ENCODE measurements at places on chromosomes 4 and X.

- DNase-seq: no peak
These were observed 147.2 kb upstream of the SFRP2 start for GRCh38 chr4:153936121-153936520.

- no peak for DNase-seq
These were observed 96.7 kb upstream of the PBDC1 start for GRCh38 chrX:76076124-76076523.

GRCh38 chr4:80266253-80266901 is at the start of gene FGF5:
Gene FGF5 (plus strand): TSS chr4:80266664. CDS start chr4:80266825, 161 bp downstream.
- DNase-seq: no peak

- DNase-seq: no peak
These were observed 51.7 kb downstream of the TMEM154 start for GRCh38 chr4:152628128-152628527.

DNA sequence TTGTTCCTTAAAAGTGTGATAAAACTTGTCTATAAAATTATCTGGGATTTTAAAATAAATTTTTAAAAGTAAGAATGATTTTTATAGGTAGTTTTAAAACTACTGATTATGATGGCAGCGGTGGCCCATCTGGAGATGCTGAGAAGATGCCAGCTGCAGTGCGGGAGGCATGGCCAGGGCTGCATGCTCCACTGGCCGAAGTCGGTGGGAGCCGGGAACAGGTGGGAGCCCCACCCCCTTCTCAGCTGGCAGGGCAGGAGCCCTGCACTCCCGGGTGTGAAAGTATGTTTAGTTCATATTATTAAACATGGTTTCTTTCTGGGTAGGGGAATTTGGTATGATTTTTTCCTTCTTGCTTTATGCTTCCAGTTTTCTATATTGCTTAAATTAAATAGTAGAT is 63.8 kb downstream of the CORIN start:
- no peak for DNase-seq

DNA sequence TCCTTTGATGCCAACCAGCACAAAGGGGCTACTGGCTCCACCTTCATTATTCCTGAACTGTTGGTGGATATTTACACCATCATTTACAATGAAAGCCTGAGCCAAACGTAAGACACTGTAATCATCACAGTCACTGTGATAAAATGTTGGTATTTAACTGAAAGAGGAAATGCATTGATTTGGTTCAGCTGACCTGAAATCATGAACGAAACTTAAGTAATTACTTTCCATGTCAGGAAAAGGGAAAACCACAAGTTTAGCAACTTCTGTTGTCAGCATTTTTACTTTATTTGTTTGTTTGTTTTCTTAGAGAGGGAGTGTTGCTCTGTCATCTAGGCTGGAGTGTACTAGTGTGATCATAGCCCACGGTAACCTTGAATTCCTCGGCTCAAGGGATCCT is 247.8 kb upstream of the FAM47A start:
- no peak for DNase-seq

DNA sequence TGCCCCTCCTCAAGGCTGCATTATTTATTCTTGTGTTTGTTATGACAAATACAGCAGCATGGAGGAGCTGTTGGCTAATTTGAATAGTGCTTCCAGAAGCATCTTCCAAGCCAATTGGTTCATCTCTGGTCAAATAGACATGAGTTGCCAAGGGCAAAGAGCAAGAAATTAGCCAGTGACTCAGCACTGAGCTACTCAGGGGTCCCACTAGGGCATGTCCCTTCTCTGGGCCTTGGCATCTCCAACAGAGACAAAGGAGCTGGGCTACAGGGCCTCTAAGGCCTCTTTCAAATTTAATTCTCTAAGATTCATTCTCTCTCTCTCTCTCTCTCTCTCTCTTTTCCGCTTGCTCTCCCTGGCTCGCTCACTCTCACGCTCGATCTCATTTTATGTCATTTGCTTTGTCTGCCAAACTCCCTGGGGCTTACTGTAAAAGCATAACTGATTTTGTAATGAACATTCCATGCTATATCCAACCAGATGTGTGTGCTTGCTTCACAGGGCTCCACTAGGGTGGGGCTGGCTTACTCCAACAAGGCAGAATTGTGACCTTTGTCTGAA is 86.7 kb upstream of the MAGEA4 start:
- DNase-seq: no peak

DNA sequence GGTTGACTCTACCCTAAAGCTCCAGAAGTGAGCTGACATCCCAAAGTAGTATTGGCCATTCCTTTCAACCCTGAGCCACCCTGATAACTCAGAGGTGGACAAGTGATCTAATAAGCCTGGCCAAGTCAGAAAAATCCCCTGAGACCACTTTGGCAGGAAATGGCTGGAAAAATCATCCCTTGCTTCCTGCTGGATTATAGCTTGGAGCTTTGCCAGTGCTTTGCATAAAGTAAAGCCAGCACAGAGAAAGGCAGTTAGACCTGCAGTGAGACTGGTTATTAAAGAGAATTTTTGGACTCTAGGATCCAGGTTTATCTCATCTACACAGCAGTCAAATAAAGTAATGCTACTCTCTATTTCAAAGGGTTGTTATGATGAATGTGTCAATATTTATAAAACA is 6.4 kb downstream of the CXCL3 start:
- no peak for DNase-seq

DNA sequence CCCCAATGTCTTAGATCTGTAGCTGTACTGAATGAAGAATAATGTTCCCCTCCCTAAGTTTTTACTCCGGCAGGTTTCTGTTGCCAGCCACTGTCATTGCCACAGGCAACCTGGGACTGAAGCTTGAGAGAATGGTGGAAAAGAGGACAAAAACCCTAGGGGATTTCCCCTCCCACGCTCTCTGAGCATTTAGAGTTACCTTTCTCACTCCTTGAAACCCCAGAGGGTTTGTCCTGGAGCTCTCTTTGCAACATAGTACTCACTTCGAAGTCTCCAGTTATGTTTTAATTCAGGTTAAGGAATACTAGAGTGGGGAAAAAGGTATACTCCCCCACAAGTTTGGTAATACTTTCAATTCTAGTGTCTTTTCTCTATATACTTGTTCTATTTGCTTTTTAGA is 31.5 kb downstream of the F8 start:
- no peak for DNase-seq

DNA sequence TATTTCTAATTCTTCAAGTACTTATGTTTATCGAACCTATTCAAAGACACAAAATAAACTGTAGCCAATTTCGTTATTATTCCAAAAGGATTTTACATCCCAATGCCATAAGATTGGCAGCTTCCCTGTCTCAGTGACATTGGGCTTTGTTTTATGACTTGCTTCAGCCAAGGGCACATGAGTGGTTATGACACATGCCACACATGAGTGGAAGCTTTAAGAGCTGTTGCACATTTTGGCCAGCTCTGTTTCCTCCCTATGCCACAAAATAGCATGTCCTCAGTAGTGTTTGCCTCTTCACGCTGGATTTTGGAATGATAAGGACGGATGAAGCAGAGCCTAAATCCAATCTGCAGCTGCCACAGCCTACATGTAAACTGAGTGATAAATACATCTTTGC is 21.9 kb downstream of the SEC24D start:
- no peak for DNase-seq

GRCh38 chr4:80989921-80990544 is 40.5 kb upstream of the BMP3 start:
- DNase-seq: no peak

- DNase-seq: no peak
These were observed 28.3 kb upstream of the UXT start for GRCh38 chrX:47687263-47687662.

- no peak for DNase-seq
These were observed 344 bp downstream of the OR13H1 start for GRCh38 chrX:131544218-131544617.

DNA sequence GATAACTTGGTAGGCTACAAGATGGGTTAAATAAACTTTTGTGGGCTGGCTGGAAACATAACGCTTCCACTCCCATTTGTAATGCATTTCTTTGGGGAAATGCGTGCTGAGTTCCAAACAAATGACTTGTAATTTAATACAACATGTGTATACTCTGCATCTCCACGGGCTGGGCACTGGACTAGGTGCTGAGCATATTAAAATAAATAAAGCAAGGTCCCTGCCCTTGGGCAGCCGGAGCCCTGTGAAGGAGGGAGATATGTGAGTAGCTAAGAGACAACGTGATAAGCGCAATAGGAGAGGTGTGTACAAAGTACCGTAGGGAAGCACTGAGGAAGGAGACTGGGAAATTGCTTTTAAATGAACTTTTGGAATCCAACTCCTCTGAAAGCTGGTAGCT is 147.2 kb upstream of the RBPJ start:
- no peak for DNase-seq

DNA sequence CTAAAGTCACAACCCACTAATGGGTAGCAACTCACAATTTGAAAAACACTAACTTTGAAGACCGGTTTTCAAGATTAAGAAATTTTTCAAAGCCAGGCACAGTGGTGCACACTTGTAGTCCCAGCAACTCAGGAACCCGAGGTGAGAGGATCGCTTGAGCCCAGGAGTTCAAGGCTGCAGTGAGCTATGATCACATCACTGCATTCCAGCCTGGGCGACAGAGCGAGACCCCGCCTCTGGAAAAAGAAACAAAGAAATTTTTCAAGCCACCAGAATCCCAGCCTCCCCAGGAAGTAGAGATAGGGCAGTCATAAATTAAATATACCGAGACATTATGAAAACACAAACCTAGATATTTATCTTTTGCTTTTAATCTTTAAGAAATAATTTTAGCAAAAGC is 13.0 kb downstream of the SMARCA1 start:
- DNase-seq: no peak

DNA sequence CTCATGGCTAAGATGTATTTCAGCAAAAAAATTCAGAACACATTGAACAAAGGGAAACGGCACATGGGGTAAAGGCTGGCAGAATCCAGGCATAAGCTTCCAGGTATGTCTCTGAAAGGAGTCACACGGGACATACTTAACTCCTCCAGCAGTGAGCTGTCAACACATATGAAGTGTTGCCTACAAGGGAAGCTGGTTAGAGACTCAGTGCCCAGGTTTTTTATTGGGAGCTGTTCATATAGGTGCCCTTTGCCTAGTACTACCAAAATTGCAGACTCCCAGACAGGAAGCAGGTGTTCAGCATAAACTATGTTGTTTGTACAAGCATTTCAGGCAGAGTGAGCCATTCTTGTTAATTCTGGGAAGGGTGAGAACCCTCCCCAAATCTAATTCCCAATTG is 77.4 kb upstream of the PUDP start:
- DNase-seq: no peak

DNA sequence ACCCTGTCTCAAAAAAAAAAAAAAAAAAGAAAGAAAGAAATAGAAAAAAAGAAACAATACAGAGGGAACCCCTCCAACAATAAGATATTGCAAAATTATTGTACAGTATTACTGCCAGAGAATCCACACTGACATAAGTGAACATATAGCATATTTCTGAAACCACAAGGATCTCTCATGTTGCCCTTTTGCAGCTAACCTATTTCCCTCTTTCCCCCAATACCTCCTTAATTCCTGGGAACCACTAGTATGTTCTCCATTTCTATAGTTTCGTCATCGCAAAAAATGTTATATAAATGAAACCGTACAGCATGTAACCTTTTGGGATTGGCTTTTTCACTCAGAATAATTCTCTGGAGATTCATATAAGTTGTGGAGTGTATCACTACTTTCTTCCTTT is 20.0 kb upstream of the BMP2K start:
- no peak for DNase-seq

- DNase-seq: no peak
These were observed 5.4 kb downstream of the SEL1L3 start for GRCh38 chr4:25857403-25857802.

DNA sequence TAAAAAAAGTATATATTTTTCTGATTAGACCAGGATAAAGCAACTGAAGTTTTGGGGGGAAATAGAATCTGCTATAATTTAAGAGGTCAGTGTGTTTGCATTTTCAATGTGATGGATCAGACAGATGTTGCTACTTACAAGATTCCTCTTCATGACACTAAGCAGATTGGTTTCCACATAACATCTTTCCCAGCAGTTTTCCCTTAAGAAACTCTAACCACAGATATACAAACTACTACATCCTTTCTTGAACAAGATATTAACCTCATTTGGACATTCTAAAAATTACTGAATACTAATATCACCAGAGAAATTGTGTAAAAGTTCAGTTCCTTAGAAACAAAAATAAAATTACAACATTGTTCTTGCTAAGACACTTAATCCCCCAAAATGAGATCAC is 106.7 kb upstream of the GUCY1A1 start:
- no peak for DNase-seq

DNA sequence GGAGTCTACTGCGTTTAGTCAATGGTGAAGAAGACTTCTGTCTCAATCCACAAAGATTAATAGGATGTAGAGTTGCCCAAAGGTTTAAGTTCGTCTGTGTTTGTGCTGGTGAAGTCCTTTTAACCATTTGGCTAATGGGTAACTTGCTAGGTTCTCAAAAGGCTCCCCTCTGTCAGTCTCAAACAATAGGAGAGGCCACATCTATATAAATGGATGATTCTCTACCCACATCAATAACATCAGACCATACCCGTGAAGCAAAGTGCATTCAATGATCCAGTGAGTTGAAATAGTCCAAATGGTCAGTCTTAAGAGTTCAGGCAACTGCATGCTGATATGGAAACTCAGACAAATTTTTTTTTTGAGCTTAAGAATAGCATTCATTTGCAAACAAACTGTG is 28.1 kb downstream of the RS1 start:
- no peak for DNase-seq

- no peak for DNase-seq
These were observed 81.9 kb downstream of the PDLIM5 start for GRCh38 chr4:94533405-94534223.

GRCh38 chrX:107716816-107717700 is 58.5 kb downstream of the TSC22D3 start:
- peak; percentile 78 for DNase-seq

GRCh38 chr4:121072224-121073003 is at the start of gene NDNF:
Gene NDNF (minus strand): TSS chr4:121072535. CDS start chr4:121045837, 26,698 bp downstream.
- no peak for DNase-seq

DNA sequence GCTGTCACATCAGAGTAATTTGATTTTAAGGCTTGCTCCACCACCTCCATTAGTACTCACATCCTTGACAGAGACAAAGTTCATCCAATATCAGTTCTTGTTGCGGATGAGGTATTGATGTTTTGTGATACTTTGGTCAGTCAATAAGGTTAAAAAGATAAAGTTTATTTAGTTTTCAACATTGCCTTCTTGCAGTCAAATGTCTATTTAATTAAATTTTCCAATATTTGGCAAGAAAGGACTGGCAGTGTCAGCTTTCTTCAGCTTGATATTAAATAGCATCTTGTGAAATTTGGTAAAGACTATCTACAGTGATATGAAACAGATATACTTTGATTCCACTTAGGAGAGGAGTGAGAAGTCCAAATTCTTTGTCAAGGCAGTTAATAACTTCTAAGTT is 493.4 kb downstream of the ADGRL3 start:
- DNase-seq: no peak

GRCh38 chrX:12452268-12452667 is 314.0 kb downstream of the FRMPD4 start:
- DNase-seq: no peak

Measured in SIG-M5 (cell line).